ENCODE measurements at places on chromosomes 7 and 10. TPM values are rescaled to one million over a fixed set of nuclear protein-coding genes. Genes with fewer than 3 reads are reported as not detected.
A peak's percentile ranks its signal among the peaks of the same experiment; 100 is the strongest.

The FAM241B gene
- total RNA-seq = 2.6 TPM

DNA sequence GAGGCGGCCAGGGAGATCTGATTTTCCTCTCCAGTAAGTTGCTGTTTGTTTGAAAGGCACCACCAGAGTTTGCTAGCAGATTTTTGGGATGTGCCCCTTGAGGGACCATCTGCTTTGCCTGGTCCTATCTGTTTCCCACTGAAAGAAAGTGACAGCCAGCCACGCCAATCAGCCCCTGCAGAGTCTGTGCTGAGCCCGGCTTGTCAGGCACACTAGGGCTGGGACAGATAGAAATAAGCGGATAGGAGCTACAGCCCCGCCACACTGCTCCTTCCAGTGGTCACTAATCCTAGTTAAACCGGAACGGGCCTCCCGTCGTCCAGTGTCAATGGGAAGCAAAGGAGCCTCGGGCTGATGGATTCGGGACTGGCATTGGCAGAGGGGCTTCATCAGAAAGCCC is 161.9 kb upstream of the PRR15 start:
- no peak overlapping the region for H3K4me3 ChIP-seq
- H3K27me3 ChIP-seq = no peaks in the 10 kb centered on the region
- H3K27ac ChIP-seq = no peak overlapping the region
- H3K36me3 ChIP-seq = no peaks in the 10 kb centered on the region
- DNase-seq = peak; percentile 69

GRCh38 chr10:124062390-124062789 is 31.0 kb downstream of the CHST15 start:
- H3K27me3 ChIP-seq = no peaks in the 10 kb centered on the region
- H3K27ac ChIP-seq = no peak overlapping the region
- DNase-seq = no peak
- H3K4me3 ChIP-seq = no peak overlapping the region
- no peaks in the 10 kb centered on the region for H3K36me3 ChIP-seq
- peaks cover 32% of the 10 kb centered on the region for H3K4me1 ChIP-seq

GRCh38 chr10:47152861-47153349 is 147.1 kb upstream of the GDF10 start:
- no peak overlapping the region for H3K4me3 ChIP-seq
- no peaks in the 10 kb centered on the region for H3K27me3 ChIP-seq
- H3K36me3 ChIP-seq = no peaks in the 10 kb centered on the region
- DNase-seq = no peak

GRCh38 chr10:4073912-4074311 is 288.9 kb upstream of the KLF6 start:
- no peak for DNase-seq
- H3K4me3 ChIP-seq = no peak overlapping the region
- no peak overlapping the region for H3K27ac ChIP-seq

The MYL10 gene
- not detected for total RNA-seq

GRCh38 chr7:94412762-94413322 is 18.1 kb downstream of the COL1A2 start:
- no peaks in the 10 kb centered on the region for H3K36me3 ChIP-seq
- H3K27ac ChIP-seq = no peak overlapping the region
- no peak overlapping the region for H3K4me3 ChIP-seq
- H3K27me3 ChIP-seq = no peaks in the 10 kb centered on the region
- no peak for DNase-seq
- H3K4me1 ChIP-seq = no peaks in the 10 kb centered on the region

The ELAPOR2 gene
- 80.4 TPM for total RNA-seq

DNA sequence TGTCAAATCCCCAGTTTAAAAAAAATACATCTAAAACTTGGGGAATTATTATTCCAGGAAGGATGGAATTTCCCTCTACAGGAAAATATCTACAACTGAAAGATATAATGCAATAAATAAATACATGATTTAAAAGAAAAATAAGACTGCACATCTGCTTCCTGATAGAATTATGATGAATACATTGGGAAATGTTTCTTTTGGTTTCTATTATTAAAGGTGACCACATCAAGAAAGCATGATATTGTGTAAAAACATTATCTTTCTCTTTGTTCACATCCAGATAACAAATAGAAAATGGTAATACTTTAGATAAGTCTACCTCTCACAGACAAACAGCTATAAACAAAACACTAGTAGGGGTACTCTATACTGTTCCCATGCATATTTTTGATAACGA is 19.2 kb downstream of the SEMA3D start:
- no peaks in the 10 kb centered on the region for H3K36me3 ChIP-seq
- no peaks in the 10 kb centered on the region for H3K27me3 ChIP-seq
- H3K27ac ChIP-seq = no peak overlapping the region
- DNase-seq = no peak

GRCh38 chr7:39686261-39686924 is 63.0 kb downstream of the RALA start:
- no peak overlapping the region for H3K27ac ChIP-seq
- no peaks in the 10 kb centered on the region for H3K36me3 ChIP-seq
- no peaks in the 10 kb centered on the region for H3K27me3 ChIP-seq
- DNase-seq = no peak

Measured in neural progenitor cell (in vitro differentiated cells).